ENCODE measurements at places on chromosomes 12 and 14.

DNA sequence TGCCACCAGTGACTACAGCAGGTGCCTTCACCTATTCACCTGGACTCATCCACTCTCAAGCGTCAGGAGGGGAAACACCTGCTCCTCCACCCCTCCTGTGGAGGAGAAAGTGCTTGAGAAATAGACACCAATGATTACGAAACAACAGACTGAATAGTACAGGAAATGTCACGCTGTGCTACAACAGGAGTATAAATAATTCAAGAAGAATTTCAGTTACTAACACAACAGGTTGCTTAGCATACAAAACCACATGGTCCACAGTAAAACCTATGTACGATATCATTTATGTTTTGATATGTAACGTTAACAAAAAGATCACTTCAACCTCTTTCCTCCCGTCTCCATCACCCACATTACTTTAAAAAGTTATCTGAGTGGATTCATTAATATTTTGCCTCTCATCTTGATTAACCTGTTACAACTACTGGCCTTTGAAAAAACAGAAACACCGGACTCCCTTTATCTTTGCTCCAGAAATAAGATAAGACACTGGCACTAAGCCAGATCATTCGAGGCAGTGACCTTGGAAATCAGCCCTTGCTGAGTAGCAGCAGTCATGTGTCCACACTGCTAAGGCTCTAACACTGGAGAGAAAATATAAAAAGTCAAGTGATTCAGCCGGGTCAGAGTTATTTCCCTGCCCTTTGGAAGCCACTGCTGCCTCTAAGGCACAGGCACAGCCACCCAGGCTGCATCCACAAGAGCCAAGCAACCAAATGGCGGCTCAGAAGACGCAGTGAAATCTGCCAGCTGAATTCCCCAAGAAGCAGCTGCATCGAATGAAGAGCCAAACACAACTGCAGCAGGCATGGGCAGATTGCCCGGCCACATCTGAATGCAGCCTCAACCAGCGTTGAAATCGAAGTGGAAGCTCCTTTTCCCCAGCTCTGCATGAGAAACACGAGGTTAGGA is 40.9 kb downstream of the NT5DC3 start:
- no peak for DNase-seq

DNA sequence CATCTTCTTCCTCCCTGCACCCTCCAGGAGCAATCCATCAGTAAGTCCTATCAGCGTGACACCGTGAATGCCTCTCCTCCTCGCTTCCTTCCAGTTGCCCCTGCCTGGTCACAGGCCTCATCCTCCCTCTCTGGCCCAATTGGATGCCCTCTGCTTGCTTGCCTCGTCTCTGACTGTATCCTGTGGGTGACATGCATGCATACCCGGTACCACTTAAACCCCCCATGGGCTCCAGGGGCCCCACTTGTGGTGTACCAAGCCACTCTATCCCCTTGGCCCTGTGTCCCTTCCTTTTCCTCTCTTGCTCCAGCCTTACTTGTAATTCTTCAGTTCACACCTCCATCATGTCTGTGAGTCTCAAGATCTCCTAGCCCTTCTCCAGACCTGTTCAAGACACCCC is 106.0 kb upstream of the RTL1 start:
- DNase-seq, result no peak

DNA sequence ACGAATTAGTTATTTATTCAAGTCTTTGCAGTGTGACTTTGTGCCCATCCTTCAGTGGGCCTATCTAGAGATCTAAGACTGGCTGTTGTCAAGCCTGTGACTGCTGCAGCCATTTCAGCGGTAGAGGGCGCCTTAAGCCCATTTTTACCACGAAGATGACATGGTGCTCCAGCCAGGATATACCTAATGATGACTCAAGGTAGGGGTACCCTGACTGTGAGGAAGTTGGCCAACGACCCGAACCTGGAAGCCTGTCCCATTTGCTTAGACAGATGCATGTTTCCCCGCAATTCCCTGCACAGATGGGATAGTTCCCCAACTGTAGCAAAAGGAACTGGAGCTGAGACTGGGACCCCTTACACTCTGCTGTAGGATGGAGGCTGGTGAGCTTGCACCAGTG is 41.3 kb downstream of the RAB3IP start:
- no peak for DNase-seq

DNA sequence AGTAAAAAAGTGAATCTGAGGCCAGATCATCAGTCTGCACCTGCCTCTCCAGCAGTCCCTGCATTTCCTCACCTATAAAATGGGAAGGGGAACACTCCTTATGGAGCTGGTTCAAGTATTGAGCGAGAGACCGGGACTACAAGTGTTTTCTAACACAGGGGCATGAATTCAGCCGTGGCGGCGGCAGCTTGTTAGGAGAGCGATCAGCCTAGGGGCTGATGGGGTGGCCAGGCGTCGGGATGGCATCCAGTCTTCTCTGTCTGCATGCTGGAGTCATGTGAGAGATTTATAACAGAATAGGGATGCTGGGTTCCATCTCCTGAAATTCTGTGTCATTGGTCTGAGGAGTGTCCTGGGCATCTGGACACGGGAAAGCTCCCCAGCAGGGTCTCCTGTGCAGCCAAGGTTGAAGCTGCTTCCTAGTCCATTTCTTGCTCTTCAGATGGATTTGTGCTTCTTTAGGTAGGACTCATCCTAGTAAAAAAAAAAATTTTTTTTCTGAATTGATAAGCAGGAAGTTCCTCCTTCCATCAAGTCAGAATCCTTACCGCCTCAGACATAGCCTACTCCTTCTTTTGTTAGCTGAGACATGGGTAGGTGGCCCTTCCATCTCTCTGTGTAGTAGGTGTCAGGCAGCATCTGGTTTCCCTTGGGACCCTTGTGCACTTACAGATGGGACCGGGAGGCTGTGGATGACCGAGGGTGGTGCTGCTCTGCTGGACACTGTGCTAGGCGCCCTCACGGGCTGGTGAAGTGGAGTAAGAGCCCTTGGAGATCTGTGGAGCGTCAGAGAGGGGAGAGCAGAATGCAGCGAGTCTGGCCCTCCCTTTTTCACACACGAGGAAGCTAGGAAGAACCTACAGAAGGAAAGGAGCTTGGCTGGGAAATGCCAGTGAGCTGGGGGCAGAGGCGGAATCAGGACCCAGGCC is 146.7 kb downstream of the TSPAN9 start:
- no peak for DNase-seq

- no peak for DNase-seq
These were observed 32.7 kb upstream of the SDR39U1 start for GRCh38 chr14:24475261-24475660.

- peak; percentile 35 for DNase-seq
These were observed 44.0 kb downstream of the ARMH4 start for GRCh38 chr14:58107947-58108552.

DNA sequence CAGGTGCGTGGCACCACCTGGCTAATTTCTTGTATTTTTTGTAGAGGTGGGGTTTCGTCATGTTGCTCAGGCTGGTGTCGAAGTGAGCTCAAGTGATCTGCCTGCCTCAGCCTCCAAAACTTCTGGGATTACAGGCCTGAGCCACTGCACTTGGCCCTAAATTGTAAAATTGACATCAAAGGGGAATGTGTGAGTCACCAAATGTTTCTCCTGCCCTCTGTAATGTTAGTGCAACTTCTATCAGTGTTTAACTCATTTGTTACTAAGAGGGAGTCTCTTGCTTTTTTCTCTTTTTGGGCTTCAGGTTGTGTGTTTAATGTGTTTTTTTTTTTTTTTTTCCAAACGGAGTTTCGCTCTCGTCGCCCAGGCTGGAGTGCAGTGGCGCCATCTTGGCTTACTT is 2.3 kb downstream of the TULP3 start:
- no peak for DNase-seq

DNA sequence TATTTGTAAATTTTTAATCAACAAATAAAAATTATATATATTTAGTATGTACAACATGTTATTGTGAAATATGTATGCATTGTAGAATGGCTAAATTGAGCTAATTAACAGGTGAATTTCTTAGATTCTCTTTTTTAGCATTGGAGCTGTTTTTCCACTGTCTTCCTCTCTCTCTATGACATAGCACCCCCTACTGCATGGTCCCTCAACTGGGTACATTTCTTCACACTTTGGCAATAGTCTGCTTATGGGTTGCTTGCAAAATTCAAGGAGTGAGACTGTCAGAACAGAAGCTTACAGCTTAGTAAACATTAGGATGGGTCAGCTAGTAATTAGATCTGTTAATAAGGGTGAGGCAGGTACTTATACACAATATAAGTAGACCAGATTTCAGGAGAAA is 658.5 kb upstream of the MGAT4C start:
- no peak for DNase-seq

DNA sequence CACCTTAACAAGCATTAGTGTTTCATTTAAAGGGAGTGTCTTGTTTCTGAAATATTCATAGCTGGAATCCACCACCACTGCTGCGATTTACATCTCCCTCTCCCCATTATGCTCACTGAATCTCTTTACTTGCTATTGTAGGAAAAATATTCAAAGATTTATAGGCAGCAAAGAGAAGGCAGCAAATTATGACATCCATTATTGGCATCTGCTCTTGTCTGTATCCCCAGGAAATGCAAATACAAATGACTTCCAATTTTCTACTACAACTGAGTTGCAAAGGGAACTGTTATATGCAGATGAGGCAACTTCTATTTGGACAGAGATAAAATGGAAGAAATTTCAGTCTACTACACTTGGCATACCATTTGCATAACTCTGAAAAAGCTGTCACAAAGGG is 88.4 kb upstream of the PRKD1 start:
- DNase-seq, result no peak

- no peak for DNase-seq
These were observed 274.2 kb downstream of the TTC6 start for GRCh38 chr14:37869633-37870032.
